HS-5 (cell line): ENCODE measurements at places on chromosomes 2 and 18.

DNA sequence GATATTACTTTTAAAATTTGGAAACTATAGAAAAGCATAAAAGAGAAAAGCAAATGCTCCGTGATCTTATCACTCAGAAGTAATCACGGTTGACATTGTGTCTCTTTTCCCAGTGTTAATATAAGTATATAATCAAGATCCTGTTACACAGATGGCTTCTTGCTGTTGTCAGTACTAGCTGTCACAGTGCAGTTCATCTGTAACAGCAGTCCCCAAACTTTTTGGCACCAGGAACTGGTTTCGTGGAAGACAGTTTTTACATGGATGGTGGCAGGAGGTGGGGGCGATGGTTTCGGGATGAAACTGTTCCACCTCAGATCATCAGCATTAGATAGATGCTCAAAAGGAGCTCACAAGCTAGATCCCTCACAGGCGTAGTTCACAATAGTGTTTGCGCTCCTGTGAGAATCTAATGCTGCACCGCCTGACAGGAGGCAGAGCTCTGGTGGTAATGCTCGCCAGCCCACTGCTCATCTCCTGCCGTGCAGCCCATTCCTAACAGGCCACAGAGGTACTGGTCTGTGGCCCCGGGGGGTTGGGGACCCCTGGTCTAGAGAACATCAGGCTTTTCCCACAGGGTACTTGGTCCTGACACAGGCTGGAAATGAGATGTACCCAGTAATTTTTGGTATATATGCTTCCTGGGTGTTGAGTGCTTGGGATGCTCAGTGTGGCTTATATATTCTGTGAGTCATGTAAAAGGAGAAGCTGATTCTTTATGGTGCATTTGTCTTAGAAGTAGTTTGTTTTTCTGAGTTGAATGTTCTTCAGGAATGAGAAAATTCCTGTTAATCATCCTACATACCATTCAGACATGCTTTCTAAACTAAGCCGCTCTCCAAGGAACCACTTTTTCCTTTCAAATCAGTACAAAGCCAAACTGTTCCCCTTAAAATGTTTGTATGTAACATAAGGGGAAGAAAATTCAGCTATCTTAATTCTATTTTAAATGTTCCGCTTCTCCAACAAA, 121.8 kb downstream of the NCK2 start:
- DNase-seq, result no peak

GRCh38 chr2:218002845-218003180, at the start of gene TNS1:
Gene TNS1 (minus strand): TSS chr2:218002995. CDS start chr2:218002872, 123 bp downstream.
- DNase-seq, result no peak

- no peak for DNase-seq
Observed at GRCh38 chr2:232876161-232876977, 6.3 kb downstream of the SNORC start.

DNA sequence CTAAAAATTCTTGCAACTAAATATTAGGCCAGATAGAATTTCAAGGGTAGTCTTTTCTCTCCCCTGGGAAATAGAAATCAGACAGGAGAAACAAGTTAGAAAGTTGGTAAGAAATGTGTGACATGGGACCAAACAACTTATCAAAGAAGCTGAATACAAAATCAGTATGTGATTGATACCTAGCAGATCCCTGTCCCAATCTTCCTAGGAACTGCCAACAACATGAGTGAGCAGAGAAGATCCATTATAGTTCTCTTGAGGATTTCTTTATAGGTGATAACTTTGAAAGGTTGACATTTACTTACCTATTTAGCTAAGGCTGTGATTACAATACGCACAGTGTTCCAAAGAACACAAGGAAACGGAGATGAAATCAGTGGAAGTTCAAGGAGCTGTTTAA, 162.4 kb downstream of the DLGAP1 start:
- DNase-seq, result no peak
